Nephron progenitor cell (in vitro differentiated cells): ENCODE measurements at places on chromosomes 5 and 9.

DNA sequence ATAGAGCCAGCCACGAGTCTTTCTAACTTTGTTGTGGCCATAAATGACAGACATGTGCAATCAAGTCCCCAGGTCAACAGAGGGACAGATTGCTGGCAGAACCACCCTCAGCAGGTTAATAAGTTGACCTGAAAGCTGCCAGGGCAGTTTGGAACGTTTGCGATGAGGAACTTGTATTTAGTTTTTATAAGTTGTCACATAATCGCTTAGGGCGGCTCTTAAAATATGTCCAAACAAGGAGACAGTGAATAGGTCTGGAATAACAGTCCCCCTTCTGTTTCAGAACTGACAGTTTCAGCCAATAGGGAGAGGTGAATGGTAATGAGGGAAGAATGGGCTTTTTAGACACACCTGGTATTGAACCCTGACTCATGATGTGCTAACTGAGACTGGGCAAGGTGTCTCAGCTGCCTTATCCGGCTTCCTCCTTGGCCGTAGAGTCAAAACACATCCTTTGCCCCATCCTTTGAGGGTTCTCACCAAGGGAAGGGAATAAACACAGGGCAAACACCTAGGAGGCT, 33.6 kb upstream of the GABRP start:
- H3K27me3 ChIP-seq: peaks cover 9% of the 10 kb centered on the region
- H3K4me1 ChIP-seq: peaks cover 23% of the 10 kb centered on the region
- H3K36me3 ChIP-seq: no peaks in the 10 kb centered on the region
- H3K4me3 ChIP-seq: no peak overlapping the region

DNA sequence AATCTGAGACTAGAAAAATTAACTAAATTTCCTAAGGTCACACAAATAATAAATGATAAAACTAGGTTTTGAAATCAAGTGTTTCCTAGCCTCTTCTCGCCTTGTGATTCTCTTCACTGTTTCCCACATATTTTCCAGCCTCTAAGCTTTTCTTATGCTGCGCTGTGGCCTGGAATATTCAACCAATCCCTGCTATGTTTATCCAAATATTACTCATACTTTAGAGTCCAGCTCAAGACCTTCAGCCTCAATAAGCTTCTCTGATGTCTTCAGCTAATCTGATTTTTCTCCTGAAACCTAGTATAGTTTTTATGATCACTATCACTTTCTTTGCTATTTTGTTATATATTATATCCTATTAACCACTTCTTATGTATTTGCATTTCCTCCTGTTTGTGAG, 303.1 kb upstream of the CDH6 start:
- no peak overlapping the region for H3K27ac ChIP-seq
- DNase-seq: no peak
- H3K27me3 ChIP-seq: no peaks in the 10 kb centered on the region
- no peaks in the 10 kb centered on the region for H3K4me1 ChIP-seq

- H3K4me1 ChIP-seq: peaks cover 51% of the 10 kb centered on the region
- no peaks in the 10 kb centered on the region for H3K27me3 ChIP-seq
- no peak for DNase-seq
- H3K4me3 ChIP-seq: no peak overlapping the region
Measured at GRCh38 chr9:82488313-82489200, 500.0 kb downstream of the SPATA31D1 start.

- peaks cover 2% of the 10 kb centered on the region for H3K27me3 ChIP-seq
- H3K4me1 ChIP-seq: peaks cover 90% of the 10 kb centered on the region
- H3K27ac ChIP-seq: peak overlapping the region; percentile 85
- peaks cover 12% of the 10 kb centered on the region for H3K36me3 ChIP-seq
- no peak for DNase-seq
- H3K4me3 ChIP-seq: no peak overlapping the region
Measured at GRCh38 chr9:34993502-34994259, 4.1 kb downstream of the DNAJB5 start.

DNA sequence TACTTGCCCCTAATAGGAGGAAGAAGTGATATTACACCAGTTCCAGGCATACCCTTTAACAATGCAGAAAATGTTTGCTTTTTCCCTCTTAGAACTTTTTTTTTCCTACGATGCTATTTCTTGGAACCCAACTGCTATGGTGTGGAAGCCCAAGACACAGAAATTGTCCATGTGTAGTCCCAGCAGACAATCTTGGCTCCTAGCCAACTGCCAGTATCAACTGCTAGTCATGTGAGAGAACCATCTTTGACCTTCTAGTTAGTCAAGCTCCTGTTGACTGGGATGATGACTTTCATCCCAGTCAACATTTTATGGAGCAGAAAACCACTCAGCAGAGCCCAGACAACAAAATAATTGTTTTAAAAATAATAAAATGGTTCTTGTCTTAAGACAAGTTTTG, 532.4 kb downstream of the TLR4 start:
- H3K36me3 ChIP-seq: no peaks in the 10 kb centered on the region
- H3K4me3 ChIP-seq: no peak overlapping the region
- H3K4me1 ChIP-seq: no peaks in the 10 kb centered on the region
- peaks cover 2% of the 10 kb centered on the region for H3K27me3 ChIP-seq
- no peak overlapping the region for H3K27ac ChIP-seq

DNA sequence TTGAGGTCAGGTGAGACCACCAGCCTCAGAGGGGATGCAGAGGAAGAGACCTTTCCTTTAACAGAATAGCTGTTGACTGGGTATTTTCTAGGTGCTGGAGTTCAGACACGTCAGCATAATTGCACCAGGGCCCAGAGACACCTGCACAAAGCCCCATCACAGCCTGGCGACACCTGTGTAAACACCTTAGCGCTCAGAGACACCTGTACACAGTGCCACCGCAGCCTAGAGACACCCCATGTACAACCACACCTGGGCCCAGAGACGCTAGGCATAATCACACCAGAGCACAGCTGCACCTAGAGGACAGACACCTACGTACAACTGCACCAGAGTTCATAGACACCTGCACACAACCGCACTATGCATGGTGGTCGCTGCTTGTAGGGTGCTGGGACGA, 1.0 kb downstream of the TRIP13 start:
- peaks cover 26% of the 10 kb centered on the region for H3K4me1 ChIP-seq
- peaks cover 29% of the 10 kb centered on the region for H3K36me3 ChIP-seq
- no peaks in the 10 kb centered on the region for H3K27me3 ChIP-seq
- DNase-seq: no peak
- no peak overlapping the region for H3K27ac ChIP-seq
- H3K4me3 ChIP-seq: peak overlapping the region; percentile 83

- peak; percentile 97 for DNase-seq
- H3K4me1 ChIP-seq: no peaks in the 10 kb centered on the region
- no peak overlapping the region for H3K4me3 ChIP-seq
- no peak overlapping the region for H3K27ac ChIP-seq
Measured at GRCh38 chr9:132114102-132114707, 34.5 kb upstream of the MED27 start.

- no peaks in the 10 kb centered on the region for H3K27me3 ChIP-seq
- DNase-seq: no peak
- H3K27ac ChIP-seq: peak overlapping the region; percentile 35
- no peak overlapping the region for H3K4me3 ChIP-seq
- peaks cover 65% of the 10 kb centered on the region for H3K4me1 ChIP-seq
- peaks cover 11% of the 10 kb centered on the region for H3K36me3 ChIP-seq
Measured at GRCh38 chr5:150516011-150516410, 8.1 kb downstream of the NDST1 start.

DNA sequence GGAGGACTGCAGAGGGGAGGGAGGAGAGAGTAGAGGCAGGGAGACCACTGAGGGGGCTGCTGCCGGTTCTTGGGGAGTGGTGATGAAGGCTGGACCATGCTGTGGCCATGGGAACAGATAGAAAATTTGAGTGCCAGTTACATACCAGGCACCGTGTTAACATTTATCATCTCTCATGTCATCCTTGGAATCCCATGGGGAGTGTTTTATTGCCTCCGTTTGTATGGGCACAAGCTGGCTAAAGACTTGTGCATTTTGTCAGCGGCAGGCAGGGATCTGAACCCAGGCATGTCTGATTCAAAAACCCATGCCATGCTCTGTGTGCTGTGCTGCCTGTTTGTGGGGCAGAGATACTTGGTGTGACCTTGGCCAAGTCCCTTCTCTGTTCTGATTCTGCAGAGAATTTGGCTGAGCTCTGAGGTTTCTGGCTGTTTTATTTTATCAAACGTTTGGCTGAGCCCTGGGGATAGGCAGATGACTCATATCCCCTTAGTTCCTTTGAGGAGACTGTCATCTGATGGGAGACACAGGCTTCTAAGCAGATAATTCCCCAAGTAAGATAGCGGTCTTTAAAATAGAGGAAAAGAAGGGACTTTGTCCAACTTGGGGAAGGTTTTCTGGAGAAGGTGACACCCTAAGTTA, 22.2 kb downstream of the COL27A1 start:
- no peak overlapping the region for H3K4me3 ChIP-seq
- peaks cover 4% of the 10 kb centered on the region for H3K36me3 ChIP-seq

DNA sequence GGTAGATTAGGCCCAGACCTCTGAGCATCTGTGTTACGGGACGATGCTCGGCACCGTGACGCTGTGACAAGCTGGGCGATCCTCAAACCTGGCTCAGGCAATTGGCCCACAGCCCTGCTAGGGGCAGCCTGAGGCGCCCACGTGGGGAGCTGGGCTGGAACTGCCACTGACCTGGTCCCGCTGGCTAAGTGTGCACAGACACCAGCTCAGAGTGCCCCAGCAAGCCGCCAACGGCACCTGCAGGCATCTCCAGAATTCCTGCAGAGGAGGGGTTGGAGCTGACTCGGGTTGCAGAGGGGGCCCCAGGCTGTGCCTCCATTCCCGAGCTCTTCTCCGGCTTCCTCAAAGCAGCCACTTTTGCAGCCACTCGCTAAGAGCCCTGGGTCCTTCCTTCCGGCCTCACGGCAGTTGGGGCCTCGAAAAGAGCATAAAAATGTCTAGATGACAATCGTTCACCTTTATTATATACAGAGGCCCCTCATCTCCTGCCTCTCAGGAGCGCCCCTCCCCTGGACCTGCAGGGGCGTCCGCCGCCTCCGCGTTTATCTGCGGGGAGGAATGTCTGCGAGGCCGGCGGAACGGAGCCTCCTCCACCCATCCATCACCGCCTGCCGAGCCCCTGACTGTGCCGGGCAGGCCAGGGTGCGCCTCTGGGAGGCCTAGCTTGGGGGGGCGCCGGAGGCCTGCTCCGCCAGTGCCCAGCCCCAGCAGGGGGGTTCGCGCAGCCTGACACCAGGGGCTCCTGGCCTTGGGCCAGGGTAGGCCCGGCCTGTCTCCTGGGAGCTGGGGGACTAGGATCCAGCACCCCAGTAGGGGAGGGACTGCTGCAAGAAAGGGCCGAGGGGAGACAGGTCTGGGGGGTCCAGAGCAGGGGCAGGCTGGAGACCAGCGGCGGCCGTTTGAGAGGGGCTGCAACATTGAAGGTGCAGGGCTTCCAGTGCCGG, 144.9 kb downstream of the BARX1 start:
- peaks cover 55% of the 10 kb centered on the region for H3K4me1 ChIP-seq
- H3K27ac ChIP-seq: no peak overlapping the region
- H3K36me3 ChIP-seq: no peaks in the 10 kb centered on the region
- H3K27me3 ChIP-seq: peaks cover 15% of the 10 kb centered on the region
- peak; percentile 66 for DNase-seq

DNA sequence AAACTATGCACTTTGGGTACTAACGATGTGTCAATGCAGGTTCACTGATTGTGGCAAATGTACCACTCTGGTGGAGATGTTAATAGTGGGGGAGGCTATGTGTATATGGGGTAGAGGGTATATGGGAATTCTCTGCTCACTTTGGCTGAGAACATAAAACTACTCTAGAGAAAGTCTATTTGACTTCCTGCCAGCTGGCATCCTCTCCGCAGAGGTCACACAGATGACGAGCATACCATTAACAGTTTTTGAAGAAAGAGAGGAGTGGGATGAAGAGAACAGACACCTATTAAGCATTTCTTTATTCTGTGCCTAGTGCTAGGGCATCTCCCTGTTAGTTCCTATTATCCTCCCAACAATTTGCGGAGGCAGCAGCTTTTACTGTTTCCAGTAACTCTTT, 58.4 kb upstream of the TRIM32 start:
- no peak for DNase-seq
- H3K4me1 ChIP-seq: peaks cover 14% of the 10 kb centered on the region
- H3K27ac ChIP-seq: no peak overlapping the region
- H3K36me3 ChIP-seq: no peaks in the 10 kb centered on the region

DNA sequence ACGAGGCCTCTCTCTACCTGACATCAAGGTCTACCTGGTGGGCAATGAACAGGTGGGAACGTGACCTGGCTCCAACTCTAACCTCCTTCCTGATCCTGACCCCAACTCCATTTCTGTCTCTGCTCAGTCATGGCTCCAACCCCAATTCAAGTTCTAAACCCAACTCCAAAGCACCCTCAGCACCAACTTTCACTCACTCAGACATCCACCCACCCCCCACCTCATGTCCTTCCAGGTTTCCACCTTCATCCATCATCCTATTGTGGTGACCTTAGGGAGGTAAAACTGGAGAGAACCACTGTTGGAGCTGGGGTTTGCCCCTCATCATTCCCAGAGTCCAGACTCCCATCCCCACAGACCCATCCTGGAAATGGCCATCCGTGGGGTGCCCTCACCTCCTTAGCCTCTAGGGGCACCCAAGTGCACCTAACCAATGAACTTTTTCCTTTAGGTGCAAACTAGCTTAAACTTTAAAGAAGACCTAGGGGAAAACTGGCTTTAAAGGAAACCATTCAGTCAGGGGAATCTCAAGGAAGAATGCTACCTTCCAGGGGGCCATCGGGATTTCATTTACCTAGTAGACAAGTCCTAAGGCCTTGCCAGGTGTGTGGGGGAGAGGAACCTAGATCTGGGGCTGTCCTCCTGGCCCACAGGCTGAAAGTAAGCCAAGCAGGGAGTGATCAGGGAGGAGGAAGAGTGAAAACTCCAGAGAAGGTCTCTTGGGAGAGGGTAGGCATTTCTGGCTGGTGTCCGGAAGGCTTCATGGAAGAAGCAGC, 11.3 kb downstream of the RGS14 start:
- H3K4me3 ChIP-seq: peak overlapping the region; percentile 51
- DNase-seq: peak; percentile 49
- peaks cover 53% of the 10 kb centered on the region for H3K4me1 ChIP-seq
- no peaks in the 10 kb centered on the region for H3K36me3 ChIP-seq

DNA sequence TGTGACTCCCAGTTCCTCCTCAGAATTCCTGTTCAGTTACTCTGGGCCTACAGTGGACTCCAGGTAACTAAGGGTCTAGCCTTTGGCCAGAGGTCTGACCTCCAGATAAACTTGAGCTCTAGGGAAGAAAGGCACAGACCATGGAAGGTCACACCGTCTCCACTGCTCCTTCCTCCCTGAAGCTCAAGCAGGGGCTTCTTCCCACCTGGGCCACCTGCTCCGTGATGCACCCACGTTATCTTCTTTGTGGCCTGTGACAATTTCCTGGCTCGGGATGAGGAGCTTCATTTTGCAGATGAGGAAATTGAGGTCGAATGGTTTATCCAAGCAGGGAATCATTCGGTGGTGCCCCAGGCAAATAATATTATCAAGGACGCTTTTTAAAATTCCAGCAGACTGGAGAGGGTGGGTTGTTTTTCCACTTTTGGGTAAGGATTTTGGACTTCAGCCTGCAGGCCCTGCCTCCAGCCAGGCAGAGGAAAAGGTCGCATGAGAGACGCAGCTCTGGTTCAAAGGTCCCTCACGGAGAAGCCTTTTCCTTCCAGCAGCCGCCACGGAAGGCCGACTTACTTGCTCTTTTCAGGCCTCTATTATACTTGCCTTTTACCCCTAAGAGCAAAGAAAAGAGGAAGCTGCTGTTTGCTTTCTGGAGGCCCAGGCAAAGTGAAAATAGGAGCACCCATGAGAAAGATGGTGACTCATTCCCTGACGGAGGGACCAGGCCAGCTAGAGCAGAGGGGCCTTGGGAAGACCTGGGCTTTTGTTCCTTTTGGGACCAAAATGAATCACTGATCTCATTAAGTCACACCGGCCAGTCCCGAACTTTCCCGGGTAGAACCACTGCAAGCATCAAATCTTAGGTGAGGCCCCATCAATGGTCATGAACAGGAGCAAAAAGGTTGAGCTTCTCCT, 22.8 kb upstream of the DUSP1 start:
- no peak overlapping the region for H3K4me3 ChIP-seq
- peaks cover 14% of the 10 kb centered on the region for H3K27me3 ChIP-seq
- H3K27ac ChIP-seq: no peak overlapping the region
- H3K4me1 ChIP-seq: peaks cover 43% of the 10 kb centered on the region
